Right renal pelvis (tissue), 4 donors: ENCODE measurements at places on chromosomes 7 and 10.

DNA sequence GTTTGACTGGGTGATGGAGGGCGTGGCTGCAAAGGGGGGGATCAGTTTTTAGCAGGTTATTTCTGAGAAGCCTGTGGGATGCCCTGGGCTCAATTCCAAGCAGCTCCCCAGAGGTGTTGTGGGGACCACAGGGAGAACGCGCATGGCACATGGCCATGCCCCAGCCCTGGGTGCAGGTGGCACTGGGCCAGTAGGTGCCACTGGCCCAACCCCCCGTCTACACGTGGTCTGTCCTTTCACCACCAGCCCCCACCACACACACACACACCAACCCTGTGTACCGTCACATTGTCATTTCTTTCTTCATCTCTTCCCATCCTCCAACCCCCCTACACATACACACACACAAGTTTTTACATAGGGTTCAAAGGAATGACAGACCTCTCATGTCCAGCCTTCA lies 115.1 kb upstream of the STK17A start:
- DNase-seq: no peak

DNA sequence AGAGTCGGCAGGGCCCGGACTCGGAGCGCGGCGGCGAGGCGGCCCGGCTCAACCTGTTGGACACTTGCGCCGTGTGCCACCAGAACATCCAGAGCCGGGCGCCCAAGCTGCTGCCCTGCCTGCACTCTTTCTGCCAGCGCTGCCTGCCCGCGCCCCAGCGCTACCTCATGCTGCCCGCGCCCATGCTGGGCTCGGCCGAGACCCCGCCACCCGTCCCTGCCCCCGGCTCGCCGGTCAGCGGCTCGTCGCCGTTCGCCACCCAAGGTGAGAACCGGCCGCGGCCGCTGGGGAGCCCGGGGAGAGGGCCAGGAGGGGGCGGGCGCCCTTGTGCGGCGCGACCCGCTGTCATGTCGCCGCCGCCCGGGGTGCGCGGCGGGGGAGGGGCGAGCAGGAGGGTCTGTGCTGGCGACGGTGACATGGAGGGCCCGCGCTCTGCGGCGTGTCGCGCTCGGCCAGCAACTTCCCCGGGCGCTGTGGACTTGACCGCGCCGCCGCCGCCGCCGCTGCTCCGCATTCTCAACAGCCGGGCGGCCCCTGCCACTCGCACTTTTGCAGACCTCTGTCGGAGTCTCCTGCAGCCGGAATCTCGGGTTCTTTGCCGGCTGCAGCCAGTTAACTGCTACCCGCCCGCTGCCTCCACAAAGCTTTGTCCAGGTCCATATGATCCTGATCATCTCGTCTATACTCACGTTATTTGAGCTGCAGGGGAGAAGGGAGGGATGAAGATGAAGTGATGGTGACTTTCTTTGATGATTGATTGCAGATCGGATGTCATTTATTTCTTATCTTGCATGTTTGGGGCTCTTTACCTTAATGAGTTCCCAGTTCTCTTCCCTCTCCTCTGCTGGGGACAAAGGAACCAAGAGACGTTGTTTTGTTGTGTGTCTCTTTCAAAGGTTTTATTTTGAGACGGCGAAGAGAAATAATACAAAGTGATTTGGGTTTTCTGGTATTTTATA lies 869 bp downstream of the TRIM24 start:
- peak; percentile 43 for DNase-seq

DNA sequence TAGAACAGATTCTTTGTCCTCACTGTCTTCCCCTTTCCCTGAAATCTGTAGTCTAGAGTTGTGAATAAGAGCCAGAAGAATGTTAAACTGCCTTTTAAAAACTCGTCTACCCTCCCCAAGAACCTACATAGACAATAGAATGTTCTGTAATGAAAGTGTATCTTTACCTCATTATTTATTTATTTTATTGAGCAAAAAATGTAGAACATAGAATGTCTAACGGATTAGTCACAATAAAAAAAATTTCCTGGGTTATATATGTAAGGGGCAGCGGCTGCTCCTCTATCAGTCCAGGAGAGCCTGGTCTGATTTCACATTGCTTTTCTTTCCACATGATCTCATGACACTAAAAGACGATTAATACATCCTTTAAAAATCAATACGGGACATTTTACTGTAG lies 135.7 kb downstream of the SDK1 start:
- DNase-seq: no peak

- DNase-seq: no peak
Observed at GRCh38 chr10:112585126-112585525, 138.1 kb downstream of the VTI1A start.

- no peak for DNase-seq
Observed at GRCh38 chr7:25303281-25304181, 75.2 kb upstream of the NPVF start.

- no peak for DNase-seq
Observed at GRCh38 chr7:45215601-45216062, 58.0 kb downstream of the RAMP3 start.

GRCh38 chr7:125127304-125127703 lies 197.7 kb upstream of the POT1 start:
- DNase-seq: no peak

- DNase-seq: no peak
Observed at GRCh38 chr10:31507427-31507826, 188.4 kb downstream of the ZEB1 start.

GRCh38 chr7:112263519-112263918 lies 57.0 kb downstream of the ZNF277 start:
- no peak for DNase-seq

DNA sequence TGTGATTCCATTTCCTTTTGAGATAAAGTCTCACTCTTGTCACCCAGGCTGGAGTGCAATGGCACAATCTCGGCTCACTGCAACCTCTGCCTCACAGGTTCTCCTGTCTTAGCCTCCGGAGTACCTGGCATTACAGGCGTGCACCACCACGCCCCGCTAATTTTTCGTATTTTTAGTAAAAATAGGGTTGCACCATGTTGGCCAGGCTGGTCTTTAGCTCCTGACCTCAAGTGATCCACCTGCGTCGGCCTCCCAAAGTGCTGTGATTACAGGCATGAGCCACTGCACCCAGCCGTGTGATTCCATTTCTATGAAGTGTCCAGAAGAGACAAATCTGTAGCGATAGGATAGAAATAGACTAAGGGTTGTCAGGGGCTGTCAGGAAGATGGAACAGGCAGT lies 60.4 kb downstream of the CLIP2 start:
- DNase-seq: no peak

DNA sequence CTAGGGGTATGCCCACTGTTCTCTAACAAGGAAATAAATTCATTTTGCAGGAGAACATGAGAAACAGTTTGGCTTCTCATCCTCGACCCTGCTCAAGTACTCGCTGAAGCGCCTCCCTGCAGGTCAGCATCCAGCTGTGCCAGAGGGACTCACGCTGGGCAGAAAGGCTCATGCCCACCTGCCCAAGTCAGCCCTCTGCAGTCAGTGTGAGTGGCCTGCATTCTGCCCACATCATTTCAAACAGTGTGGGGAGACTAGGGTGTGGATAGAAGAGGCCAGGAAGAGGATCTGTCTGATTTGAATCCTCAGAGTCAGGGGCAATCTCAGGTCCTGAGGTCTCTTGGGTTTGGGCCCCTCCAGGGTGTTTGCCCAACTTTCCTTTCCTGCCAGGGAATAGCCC lies 297.8 kb downstream of the ELMO1 start:
- no peak for DNase-seq

- no peak for DNase-seq
Observed at GRCh38 chr7:630539-630938, 96.0 kb upstream of the DNAAF5 start.

- no peak for DNase-seq
Observed at GRCh38 chr10:97911217-97911616, 61.6 kb downstream of the GOLGA7B start.

GRCh38 chr10:75470901-75471300 lies 39.5 kb downstream of the LRMDA start:
- DNase-seq: no peak

- peak; percentile 21 for DNase-seq
Observed at GRCh38 chr10:102869258-102870198, at the start of gene AS3MT. TSS of gene AS3MT (plus strand) at chr10:102869470. CDS start at chr10:102869593, 123 bp downstream.

GRCh38 chr10:104123397-104123796 lies 1.4 kb downstream of the SFR1 start:
- no peak for DNase-seq

DNA sequence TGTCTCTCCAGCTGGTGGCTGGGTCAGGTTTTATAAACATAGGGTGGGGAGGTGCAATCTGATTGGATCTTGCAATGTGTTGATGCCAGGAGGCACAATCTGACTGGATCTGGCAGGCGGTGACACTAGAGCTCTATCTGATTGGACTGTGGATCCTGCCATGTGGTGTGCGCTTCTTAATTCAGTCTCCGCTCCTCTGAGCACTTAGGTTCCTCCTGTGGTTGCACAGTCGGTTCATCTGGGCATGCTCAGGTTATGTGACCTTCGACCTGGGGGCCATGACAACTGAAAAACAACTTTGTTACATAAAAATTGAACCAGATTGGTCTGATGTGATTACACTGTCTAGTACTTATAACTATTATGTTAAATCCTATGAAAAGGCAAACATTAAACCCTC lies 127.1 kb upstream of the SVIL start:
- DNase-seq: no peak

DNA sequence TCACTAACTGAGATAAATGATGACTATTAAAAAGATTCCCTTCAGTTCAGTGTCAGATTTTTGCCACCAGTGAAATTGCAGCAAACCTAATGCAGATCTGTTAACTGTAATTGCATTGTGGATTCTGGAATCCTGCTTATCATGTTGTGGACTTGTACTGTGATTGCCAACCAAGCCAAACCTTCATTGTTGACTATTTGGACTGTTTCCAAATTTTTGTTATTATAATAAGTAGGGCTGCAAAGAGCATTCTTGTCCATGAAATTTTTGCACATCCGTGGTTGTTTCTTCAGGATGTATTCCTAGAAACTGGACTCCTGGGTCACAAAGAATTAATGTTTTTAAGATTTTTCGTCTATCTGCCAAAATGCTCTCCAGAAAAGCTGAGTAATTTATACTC lies 281.6 kb upstream of the ZMIZ1 start:
- DNase-seq: no peak

DNA sequence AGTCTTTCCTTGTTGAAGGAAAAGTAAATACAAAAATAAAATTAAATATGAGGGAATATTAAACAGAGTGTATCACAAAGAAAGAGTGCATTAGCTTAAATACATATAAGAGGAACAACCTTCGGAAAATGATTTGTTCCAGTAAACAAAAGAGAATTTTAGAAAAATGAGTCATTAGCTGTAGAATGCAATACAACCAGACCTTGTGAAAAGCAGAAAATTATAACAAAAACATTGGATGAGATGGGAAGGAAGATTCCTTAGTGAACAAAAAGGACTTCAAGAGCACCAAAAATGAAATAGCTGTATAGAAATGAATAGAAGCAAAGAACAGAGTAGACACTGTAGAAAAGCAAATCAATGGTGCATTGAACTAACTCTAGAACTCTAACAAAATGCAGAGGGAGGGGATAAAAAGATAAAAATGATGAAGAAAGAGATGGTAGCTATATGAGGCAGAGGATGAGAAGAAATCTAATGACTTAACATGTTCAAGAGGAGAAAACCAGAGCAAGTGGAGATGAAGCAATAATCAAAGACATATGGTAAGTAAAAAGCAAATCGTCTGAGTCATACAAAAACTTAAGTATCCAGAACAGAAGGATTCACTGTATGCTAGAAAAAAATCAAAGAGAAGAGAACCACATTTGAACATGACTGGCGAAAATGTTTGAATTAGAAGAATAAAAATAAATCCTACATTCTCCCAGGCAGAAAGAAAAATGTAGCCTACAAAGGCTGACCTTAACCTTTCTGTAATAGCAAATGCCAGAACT lies 190.5 kb downstream of the TMEM26 start:
- DNase-seq: no peak

DNA sequence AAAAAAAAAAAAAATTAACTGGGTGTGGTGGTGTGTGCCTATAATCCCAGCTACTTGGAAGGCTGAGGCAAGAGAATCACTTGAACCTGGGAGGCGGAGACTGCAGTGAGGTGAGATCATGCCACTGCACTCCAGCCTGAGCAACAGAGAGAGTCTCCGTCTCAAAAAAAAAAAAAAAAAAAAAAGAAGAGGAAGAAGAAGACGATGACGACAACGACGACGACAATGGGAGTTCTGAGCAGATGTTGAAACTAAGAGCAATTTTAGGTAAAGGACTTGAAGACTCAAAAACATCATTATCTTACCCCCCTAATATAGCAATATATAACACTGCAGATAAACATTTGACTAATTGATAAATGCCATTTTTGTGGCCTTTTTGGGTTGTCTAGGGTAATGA lies 39.5 kb upstream of the PPP1R17 start:
- no peak for DNase-seq

DNA sequence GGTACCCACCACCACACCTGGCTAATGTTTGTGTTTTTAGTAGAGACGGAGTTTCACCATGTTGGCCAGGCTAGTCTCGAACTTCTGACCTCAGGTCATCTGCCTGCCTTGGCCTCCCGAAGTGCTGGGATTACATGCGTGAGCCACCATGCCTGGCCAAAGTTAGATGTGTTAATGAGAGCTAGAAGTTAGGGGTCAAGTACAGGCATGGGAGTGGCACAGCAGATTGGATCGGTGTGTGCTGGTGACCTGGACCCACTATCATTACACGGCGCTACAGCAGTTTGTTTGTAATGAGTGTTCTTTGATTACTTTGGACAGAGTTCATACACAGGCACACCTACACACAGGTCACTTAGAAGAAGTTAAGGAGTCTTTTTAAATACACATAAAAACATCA lies 36.7 kb downstream of the DNAJB6 start:
- DNase-seq: no peak

DNA sequence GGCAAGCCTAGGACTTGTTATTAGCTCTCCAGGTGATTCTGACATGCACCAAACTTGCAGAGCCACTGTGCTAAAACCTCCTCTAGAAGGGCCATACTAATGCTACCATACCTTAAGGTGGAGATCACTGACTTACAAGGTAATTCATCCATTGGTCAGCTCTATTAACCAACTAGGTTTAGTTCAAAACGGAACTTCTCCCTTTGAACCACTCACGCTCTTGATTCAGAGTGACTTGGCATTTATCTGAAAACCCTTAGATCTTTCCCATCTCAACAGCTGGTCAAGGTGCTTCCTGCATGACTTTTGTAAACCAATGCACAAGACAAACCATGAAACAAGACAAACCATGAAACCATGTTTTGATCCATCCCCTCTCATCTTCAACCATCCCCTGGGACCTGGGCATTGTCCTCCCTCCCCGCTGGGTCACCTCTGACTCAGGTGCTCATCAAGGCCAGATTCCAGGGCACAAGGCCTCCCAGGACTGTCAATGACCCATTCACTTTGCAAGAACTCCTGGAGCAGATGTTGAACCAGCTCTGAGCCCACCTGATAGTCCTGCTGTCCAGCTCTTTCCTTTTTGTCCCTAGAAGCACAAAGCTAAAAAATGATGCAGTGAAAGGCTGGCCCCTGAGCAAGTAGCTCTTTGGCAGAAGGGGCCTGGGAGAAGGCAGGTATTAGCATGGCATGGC lies 18.8 kb downstream of the IMPDH1 start:
- no peak for DNase-seq

GRCh38 chr10:128484041-128484440 lies 357.8 kb upstream of the MKI67 start:
- DNase-seq: no peak

DNA sequence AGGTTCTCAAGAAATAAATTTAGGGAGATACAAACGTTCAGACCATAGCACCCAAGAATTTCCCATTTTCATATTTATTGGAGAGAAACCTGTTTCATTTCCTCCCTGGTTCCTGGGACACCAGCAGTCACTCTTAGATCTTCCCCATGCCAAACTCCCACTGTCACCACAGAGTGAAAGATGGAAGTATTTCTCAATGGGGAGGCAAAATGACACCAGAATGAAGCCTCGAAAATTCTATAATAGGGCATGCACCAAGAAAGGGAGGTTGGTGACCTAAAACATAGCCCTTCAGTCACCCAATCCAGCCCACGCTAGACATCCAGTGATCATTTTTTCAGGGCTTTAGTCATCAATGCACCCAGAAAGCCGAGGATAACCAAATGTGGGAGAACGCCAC lies 148.1 kb upstream of the PLXDC2 start:
- no peak for DNase-seq
